HuH-7 (cell line): ENCODE measurements at places on chromosomes 3 and 15.
A peak's percentile ranks its signal among the peaks of the same experiment; 100 is the strongest.

GRCh38 chr3:105906345-105906744, 37.5 kb upstream of the CBLB start:
- no peak for DNase-seq

GRCh38 chr3:106850437-106850836, 526.8 kb upstream of the CCDC54 start:
- DNase-seq, result no peak

GRCh38 chr3:141444586-141445285, 42.1 kb upstream of the RASA2 start:
- no peak for DNase-seq

GRCh38 chr3:125318167-125318865, 56.8 kb downstream of the ZNF148 start:
- no peak for DNase-seq

DNA sequence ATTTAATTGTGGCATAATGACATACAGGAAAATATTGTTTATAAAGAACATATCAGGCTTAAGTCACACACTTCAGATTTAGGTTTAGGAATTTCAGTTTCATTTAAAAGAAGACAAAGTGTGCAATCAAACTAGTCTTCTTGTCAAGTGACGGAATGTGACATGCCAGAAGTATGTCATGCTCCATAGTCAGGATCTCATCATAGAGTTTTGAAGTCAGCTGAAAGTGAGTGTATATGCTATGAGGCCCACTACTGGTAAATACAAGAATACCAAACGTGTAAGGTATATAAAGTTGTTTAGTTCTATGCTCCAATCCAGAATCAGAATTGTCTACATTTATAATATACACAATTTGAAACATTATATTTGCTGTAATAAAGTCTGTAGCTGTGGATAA, 988.4 kb downstream of the TBL1XR1 start:
- peak; percentile 15 for DNase-seq

GRCh38 chr3:161599697-161600096, 103.1 kb downstream of the OTOL1 start:
- DNase-seq, result peak; percentile 2

GRCh38 chr15:91679447-91679846, 174.1 kb upstream of the SLCO3A1 start:
- no peak for DNase-seq

DNA sequence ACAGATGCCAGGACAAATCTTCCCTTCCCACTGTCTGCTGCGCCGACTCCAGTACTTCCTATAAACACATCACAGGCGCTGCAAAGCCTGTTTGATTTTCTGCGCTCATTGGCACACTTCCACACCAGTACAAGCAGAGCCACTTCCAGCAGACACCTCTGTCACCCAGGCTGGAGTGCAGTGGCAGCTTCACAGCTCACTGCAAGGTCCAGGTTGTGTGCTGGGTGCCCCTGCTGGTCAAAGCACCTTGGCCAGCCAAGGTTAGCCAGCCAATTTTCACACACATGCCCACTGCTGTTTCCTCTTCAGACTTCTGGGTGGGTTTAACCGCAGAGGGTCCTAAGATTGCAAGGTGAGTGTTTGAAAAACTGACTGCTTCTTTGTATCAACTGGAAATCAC, 4.9 kb downstream of the CHDH start:
- DNase-seq, result no peak

- DNase-seq, result no peak
Measured at GRCh38 chr3:132325634-132326033, 8.4 kb downstream of the ACP3 start.

DNA sequence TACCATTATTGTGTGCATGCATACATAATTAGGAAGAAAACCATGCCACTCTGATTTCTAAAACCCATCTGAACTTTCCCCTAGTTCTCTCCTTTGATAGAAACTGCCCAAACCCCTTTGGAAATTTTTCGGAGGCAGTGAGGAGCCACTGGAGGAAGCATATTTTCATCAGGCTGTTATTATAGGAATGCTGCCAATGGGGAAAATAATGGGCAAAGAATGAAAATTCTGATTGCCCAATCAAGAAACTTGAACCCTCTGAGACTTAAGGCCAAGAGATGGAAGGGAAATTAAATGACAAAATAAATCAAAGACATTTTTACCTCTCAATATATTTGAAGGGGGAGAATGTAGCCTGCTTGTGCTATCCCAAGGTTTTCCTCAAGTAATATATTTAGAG, 376.0 kb upstream of the PDZRN3 start:
- DNase-seq, result no peak

- no peak for DNase-seq
Measured at GRCh38 chr15:89299896-89300295, 34.7 kb downstream of the POLG start.

DNA sequence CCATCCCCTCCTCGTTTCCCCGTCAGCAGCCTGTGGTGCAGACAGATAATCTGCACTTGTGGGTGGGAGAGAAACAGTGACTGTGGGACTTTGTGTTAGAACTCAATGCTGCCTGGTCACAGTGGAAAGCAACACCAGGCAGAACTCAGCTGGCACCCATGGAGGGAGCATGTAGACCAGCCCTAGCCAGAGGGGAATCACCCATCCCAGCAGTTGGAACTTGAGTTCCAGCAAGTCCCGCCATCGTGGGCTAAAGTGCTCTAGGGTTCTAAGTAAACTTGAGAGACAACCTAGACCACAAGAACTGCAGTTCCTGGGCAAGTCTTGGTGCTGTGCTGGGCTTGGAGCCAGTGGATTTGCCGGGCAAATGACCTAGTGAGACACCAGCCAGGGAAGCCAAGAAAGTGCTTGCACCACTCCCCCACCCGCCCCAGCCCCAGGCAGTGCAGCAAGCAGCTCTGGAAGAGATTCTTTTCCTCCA, 24.4 kb downstream of the ISG20 start:
- DNase-seq, result no peak

GRCh38 chr3:9468460-9468859, 71.0 kb downstream of the SETD5 start:
- DNase-seq, result no peak

- DNase-seq, result no peak
Measured at GRCh38 chr15:99252326-99252725, 1.0 kb downstream of the LRRC28 start.

DNA sequence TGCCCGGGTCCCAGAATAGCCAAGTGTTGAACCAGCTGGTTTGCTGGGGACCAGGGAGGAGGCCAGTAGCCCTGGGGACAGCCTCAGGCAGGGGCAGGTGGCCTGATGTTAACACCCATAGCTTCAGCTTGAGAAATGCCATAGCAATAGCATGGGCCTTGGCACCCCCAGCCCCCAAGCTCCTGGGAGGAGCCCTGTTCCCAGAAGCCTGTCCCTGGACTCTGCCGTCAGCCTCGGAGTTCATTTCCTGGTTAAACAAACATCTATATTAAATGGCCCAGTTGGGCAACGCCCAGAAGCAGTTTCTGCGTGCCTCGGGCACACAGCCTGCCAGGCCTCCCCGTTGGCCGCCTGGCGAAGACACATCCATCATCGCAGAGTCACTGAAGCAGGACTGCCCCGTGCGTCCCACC, 58.2 kb downstream of the FGD5 start:
- DNase-seq, result no peak

DNA sequence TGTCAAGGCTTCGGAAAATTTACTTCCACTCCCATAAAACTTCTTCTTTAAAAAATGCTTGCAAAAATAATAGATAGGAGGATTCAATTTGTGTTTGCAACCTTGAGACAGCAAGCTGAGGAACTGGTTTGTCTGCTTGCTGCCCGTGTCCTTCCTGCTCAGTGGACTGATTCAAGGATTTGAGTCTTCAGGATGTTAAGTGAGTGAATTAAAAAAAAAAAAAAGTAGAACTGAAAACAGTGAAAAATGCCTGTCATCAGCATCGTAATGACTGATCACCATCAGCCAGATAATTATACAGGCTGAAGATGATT, 453.7 kb downstream of the FGF12 start:
- no peak for DNase-seq

- DNase-seq, result no peak
Measured at GRCh38 chr3:133627789-133628188, 34.0 kb downstream of the TOPBP1 start.

GRCh38 chr3:129313665-129314385, 35.2 kb downstream of the HMCES start:
- peak; percentile 64 for DNase-seq

GRCh38 chr15:71629781-71630474, 180.4 kb upstream of the NR2E3 start:
- no peak for DNase-seq

DNA sequence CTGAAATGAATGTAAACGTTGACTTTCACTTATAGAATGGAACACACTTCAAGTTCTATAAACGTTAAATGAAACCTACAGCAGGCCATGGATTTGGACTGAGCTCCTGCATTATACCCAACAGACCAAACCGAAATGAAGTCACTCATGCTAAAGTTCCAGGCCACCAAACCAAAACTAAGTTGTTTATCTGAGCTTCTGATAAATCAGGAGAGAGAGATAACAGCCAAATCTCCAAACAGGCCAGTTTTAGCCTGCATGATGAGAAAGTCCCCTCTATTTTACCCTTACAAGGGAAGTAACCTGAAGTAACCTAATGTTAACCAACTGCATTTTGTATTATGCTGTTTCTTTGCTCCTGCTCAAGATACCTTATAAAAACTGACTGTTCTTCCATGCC, 44.5 kb downstream of the DCUN1D1 start:
- DNase-seq, result no peak

GRCh38 chr15:40918146-40918798, 10.9 kb upstream of the DLL4 start:
- DNase-seq, result no peak

DNA sequence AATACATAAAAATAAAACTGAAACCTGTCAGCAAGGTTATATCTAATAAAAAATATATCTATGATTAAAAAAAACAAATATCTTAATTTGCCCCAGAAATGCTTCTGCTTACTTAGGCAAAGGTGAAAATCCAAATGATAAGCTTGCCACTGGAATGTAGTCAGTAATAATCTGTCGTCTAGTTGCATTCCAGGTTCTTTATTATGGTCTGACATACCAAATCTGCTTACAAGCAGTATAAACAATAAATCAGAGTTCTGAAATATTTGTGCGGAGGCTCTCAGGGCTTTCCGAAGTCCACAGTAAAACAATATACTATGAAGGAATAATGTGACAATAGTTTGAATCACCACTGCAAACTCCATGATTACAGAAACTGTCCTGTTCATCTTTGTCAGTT, 1133.5 kb downstream of the ROBO1 start:
- no peak for DNase-seq

- DNase-seq, result no peak
Measured at GRCh38 chr3:124788254-124788745, 58.0 kb downstream of the UMPS start.

DNA sequence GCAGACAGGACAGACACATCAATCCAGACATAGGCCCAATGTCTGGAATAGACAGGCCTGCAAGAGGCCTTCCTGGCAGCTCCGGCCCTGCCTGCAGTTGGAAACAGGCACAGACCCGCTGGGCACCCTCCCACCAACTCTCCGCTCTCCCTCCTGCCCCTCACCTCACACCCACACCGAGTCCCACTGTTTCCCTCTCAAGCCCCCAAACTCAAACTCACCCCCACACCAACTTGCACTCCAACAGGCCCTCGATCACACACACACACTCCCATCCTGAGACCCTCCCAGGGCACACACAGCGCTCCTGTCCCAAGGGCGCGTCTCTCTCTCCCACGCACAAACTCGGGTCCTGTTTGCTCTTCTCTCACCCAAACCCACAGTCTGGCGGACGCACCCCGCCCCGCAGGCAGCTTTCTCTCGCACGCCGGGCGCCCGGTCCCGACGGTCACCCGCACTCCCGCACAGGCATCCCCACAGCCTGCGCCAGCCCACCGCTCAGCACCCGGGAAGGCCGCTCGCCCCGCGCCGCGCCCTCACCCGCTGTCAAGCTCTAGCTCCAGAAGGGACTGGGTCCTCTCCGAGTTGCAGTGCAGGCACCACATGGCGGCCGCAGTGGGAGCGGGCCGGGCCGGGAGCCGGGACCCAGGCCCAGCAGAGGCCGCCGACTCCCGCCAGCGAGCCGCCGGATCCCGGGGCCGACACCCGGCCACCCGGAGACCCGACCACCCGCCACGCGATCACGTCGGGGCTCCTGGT, 106.2 kb downstream of the IQSEC1 start:
- DNase-seq, result peak; percentile 74

DNA sequence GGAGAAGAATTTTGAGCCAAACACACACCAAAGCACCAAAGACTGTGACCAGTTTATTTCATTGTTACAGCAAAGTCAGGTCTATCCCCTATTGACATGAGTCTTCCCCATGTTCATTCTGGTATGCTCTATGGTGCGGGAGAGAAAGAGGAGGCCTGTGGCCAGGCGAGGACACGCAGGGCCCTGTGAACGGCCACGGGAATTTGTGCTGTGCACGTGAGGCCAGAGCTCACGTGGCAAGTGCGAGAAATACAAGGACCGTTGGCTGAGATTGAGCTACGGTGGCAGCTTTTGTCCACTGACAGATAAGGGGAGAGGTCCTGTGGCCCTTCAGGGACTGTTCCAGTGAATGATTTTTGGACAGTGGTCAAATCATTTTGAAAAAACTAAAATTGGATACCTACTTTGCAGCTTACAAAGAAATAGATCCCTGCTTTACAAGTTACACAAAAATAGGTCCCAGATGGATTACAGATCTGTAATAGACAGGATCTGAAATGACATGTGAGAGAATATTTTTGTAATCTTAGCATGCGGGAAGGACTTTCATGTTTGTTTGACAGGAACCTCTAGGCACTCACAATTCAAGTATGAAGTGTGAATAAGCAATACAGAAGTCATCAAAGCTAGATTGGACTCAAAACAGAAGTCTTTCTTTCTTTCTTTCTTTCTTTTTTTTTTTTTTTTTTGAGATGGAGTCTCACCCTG, 9.2 kb downstream of the ZSCAN2 start:
- DNase-seq, result no peak

DNA sequence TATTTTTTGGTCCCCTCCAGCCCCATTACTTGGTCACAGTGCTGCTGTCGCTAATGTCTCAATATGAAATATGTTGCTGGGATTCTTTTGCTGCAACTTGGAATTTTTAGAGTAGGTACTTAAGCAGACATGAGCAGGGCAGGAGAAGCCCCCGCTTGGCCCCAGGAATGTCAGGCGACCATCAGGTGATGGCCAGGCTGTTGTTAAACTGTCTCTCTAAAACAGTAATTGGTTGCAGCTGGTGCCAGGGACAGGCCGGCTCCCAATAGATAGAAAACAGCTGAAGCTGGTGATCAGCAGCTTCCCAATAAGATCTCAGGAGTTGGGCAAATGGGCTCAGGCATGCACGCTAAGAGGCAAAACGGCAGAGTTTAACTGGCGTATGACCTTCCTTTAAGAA, 329.9 kb upstream of the TBL1XR1 start:
- DNase-seq, result no peak

DNA sequence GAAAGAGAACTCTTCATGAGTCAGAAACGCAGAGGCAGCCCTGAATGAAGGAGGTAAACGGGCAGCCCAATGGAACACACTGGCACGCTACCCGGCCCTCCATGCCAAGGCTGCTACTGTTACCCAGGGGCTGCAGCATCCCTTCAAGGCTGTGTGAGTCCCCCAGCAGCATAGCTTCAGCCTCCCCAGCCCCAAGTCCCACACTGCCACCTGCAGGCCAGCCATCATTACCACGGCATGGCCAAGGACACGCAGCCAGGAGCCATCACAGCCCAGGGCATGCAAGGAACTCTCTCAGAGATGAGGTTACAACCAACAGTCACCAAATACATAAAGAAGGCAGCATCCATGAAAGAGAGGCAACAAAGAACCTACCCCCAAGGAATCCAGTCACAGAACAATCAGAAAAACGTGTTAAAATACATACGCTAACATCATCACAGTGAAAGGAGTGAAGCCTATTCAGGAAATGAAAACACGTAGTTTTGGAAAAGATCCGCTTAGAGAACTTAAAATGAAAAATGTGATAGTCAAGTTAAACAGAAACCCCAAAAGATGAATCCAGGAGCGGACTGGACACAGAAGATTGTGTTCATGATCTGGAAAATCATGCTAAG, 22.4 kb downstream of the PLA2G4F start:
- DNase-seq, result peak; percentile 42
